ENCODE measurements at places on chromosomes 1 and 21.

DNA sequence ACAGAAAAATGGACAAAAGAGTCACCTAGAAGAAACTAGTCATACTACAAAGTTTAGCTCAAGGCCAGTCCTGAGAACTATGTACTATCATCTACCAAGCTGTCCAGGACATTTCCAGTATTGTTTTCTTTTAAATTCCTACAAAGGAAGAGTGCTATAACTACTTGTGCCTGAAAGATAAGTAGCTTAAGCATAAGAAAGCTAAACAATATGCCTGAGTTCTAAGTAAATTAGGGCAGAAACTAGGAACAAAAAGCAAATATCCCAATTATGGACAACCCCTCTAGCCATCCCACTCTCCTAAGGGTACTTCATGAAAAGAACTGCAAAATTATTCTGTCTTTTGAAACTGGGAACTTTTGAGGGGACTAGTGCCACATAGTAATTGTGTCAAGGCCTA, 5.3 kb upstream of the RGS2 start:
- DNase-seq, result no peak

DNA sequence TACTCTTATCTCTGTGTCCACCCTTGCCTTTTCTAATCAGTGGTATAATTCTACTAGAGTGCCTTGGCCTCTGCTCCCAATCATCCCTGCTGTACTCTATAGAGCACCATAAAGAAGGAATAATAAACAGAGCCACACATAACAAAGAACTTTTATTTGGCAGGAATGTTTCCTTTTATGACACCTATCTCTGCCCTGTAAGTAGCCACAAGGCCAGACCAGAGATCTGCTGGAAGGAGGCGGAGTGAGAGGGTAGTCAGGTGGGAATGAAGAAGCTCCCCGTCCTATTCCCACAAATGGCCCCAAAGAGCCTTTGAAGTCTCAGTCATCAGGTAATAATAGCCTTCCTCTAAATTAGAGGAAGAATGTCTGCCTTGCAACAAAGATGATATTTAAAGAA, 32.7 kb downstream of the WLS start:
- no peak for DNase-seq

- no peak for DNase-seq
Measured at GRCh38 chr1:185917646-185918045, 183.5 kb downstream of the HMCN1 start.

- no peak for DNase-seq
Measured at GRCh38 chr1:224710196-224710595, 94.1 kb downstream of the CNIH3 start.

- no peak for DNase-seq
Measured at GRCh38 chr1:116388122-116388521, 15.1 kb downstream of the ATP1A1 start.

GRCh38 chr1:51189421-51190073, 46.5 kb upstream of the RNF11 start:
- no peak for DNase-seq

DNA sequence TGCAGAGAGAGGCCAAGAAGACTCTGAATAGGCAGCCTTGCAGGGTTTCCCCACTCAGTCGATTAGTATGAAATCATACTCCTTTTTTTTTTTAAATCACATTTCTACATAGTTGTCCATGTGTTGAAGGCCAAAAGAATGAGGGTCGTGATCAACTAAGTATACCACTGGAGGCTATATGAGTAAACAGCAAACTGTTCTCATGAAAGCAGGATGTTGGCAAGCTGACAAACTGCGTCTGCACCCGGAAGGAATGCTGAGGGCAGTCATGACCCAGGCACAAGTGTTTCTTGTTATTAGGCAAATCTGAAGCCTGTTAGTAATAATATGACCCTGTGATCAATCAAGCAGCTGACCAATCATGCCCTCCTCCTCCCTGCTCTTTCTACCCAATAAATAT, 213.2 kb downstream of the USH2A start:
- DNase-seq, result no peak

DNA sequence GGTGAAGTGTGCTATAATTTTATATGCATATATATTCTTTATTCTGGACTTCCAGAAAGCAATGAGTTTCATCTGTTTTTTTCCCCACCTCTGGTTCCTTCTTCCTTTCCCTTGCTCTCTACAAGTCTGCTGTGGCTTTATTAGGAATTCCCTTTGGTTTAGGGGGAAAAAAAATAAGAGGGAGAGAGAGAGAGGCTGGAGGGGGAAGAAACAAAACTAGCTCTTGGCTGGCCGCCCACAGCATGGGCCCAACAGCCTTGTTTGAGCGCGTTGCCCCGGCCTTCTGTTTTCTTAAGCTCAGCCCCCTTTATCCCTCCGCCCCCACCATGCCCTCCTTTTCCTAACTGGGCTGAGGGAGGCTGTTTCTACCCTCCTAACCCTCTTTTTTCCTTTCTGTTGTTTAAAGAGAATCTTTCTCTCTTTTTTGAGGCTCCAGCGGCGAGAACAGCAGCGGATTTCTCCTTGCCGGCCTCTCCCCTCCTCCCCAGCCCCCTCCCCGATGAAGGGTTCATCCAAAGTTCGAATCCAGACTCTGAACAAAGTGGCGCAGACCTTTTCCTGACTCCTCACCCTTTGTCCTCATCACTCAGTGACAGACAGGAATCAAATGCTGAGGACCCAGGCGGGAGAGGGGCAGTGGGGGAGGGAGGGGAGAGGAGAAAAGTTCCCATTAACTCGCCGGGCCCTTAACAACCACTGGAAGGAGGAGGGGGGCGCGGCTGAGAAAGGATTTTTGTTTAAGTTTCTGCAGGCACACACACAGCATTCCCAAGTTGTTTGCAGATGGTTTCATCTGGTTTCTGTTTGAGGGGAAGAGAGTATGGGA, 29.7 kb downstream of the PBX1 start:
- DNase-seq, result peak; percentile 77

- no peak for DNase-seq
Measured at GRCh38 chr1:37752583-37753471, 12.1 kb downstream of the EPHA10 start.

DNA sequence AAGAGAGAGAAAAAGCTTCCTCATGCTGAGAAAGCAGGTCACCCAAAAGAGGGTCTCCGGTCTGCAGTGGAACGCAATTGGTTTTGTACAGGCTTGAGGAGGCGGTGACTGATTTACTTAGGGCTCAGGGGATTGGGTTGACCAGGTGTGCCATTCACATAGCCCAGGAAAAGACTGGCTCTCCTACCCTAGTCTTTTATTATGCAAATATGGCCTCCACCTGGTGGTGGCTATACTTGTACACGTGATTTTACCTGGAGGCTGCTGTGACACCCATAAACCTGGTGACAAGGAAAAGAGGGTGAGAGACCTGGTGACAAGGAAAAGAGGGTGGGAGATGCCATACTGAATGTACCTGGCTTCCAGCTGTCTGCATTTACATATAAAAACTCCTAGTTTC, 49.9 kb downstream of the DNTTIP2 start:
- no peak for DNase-seq

DNA sequence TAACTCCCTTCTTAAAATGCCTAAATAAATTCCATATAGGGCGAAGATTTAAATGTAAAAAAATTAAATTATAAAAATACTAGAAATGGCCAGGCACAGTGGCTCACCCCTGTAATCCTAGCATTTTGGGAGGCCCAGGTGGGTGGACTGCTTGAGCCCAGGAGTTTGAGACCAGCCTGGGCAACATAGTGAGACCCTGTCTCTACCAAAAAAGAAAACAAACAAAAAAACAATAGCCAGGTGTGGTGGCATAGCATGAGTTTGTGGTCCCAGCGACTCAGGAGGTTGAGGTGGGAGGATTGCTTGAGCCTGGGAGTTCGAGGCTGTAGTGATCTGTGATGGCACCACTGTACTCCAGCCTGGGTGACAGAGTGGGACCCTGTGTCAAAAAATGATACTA, 17.8 kb downstream of the SORT1 start:
- DNase-seq, result no peak

GRCh38 chr1:174639461-174639860, 191.7 kb downstream of the GPR52 start:
- no peak for DNase-seq

DNA sequence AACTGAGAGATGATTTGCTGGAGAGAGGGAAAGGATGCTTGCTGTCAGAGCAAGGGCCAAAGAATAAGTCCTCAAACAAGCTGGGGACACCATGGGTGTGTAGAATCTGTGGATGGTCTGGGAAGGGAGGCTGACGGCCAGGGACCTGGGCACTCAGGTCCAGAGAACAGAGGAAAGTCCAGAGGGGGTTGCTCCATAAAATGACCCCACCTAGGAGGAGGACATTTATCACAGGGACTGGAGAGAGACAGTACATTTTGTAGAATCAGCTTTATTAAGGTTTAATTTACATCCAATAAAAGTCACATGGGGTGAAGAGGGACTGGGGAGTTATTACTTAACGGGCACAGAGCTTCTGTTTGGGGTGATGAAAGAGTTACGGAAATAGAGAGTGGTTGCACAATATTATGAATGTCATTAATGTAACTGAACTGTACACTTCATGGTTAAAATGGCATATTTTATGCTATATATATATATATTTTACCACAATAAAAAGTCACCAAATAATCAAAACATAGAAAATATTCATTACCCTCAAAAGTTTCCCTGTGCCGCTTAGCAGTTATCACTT, 73.0 kb upstream of the ABCD3 start:
- DNase-seq, result no peak

DNA sequence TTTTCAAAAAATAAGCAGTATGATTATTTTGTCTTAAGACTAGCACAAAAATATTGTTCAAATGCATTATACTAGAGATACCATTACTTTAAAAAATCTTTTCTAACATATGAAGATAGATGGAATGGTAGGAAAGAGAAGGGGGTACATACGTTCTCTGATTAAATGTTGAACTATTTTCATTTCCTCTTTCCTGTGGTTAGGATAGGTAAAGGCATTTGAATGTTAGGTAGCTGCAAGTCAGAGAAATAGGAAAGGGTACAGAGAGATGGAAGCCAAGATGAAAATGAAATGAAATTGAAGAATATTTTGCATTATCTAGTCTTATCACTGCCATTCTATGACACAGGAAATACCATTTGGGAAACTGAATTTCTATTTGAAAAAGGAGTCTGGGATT, 28.3 kb downstream of the TLCD4 start:
- no peak for DNase-seq

DNA sequence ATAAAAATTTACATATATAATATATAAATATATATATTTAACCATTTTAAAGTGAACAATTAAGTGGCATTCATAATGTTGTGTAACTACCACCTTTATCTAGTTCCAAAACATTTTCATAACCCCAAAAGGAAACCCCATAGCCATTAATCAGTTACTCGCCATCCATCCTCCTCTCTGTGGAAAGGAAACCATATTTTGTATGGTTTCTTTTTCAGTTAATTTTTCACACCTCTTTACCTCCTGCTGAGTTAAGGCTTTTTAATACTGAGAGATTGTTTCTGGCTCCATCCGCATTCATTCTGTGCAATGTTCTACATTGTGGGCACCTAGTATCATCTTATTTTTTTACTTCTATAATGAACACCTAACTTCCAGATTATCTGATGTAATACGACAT, 512.1 kb downstream of the LMO4 start:
- no peak for DNase-seq

GRCh38 chr1:62725255-62725654, 37.1 kb upstream of the DOCK7 start:
- DNase-seq, result no peak

- no peak for DNase-seq
Measured at GRCh38 chr1:245858022-245858721, 648.9 kb downstream of the SMYD3 start.

GRCh38 chr1:11730429-11730891, 5.5 kb upstream of the AGTRAP start:
- DNase-seq, result no peak

DNA sequence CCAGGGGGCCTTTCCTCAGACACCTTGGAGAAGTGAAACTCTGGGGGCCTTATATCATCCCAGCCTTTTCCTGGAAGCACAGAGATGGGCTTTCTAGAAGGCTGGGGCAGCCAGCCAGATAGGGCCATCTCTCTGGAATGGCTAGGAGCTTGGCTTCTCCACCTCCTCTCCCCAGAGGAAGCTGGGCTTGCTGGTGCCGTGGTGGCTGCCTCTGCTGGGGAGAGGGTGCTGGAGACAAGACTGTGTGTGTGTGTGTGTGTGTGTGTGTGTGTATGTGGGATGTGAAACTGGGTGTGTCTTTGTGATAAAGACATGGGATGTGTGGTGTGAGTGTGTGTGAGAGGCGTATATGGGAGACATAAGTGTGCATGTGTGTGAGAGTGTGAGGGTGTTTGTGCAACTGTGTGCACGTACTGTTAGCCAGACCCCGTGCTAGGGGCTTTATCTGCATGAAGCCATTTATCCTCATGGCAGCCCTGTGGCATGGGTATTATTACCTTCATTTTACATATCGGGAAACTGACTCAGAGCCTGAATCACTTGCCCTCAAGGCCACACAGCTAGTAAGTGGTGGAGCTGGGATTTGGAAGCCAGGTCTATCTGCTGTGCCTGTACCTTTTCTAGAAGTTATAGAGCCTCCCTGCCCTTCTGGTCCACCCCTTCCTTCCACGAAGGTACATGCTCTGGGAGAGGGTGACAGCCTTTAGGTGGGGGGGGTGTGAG, 44.2 kb downstream of the PTPRU start:
- DNase-seq, result no peak

DNA sequence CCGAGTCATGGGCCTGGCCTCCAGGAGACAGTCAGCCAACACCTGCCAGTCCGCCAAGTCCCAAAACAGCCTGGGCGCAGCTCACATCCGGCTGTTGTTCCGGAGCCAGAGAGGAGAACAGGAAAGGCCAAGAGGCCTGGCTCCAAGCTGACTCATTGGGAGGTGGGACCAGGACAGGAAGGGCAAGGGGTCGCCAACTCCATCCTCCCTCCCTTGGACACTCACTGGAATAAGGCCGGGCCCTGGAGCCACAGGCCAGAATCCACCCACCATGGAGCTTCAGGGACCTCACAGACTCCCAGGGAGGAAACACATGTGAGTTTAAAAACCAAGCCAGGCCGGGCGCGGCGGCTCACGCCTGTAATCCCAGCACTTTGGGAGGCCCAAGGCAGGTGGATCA, 25.1 kb upstream of the CLIC4 start:
- peak; percentile 97 for DNase-seq

- DNase-seq, result no peak
Measured at GRCh38 chr1:206949641-206950040, 3.4 kb upstream of the PIGR start.

GRCh38 chr1:38310079-38310478, 263.5 kb upstream of the POU3F1 start:
- DNase-seq, result no peak

DNA sequence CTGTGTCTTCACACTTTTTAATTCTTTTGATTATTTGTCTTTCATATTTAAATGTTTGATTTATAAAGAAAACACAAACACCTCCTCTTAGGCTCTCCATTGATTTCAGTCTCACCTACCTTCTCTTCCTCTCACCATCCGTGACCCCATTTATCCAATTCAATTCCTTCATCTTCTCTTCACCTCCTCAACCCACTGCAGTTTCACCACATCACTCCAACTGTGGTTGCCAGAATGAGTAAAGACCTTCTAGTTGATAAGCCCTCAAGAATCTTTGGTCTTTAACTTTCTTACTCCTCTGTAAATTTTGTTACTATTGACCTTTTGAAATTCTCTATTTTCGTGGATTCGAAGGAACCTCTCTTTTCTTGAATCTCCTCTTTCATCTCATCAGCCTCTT, 260.7 kb downstream of the CHRM3 start:
- no peak for DNase-seq

Measured in heart left ventricle (tissue), 16 donors.